ENCODE measurements at places on chromosomes 1 and 21.

- no peak for DNase-seq
Measured at GRCh38 chr1:147879911-147880310, 22.7 kb upstream of the GJA8 start.

GRCh38 chr1:108624069-108624468 lies 36.8 kb downstream of the HENMT1 start:
- peak; percentile 60 for DNase-seq

GRCh38 chr1:182309631-182310351 lies 81.8 kb downstream of the GLUL start:
- no peak for DNase-seq

GRCh38 chr1:19385221-19385620 lies 73.1 kb downstream of the SLC66A1 start:
- no peak for DNase-seq

DNA sequence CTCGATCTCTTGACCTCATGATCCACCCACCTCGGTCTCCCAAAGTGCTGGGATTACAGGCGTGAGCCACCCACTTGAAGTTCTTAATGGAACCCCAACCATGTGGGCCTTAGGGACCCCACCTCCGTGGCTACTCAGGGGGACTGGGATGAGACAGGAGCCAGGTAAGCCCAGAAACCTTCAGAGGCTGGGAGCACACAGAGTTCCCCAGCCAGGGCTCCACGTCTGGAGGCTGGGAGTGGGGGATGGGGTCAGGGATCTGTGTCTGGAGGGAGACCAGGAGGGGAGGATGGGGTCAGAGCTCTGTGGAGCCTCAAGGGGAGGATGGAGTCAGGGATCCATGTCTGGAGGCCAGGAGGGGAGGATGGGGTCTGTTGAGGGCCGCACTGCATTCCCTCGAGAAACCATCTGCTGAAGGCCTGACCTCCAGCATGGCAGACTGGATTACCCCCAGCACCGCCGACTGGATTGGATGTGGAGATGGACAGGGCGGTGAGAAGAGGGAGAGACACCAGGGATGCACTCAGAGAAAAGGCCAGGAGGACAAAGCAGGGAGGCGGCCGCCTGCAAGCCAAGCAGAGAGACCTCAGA lies 2.1 kb upstream of the FTCD start:
- DNase-seq = no peak

GRCh38 chr1:162564762-162565218 lies 3.3 kb downstream of the UAP1 start:
- no peak for DNase-seq

DNA sequence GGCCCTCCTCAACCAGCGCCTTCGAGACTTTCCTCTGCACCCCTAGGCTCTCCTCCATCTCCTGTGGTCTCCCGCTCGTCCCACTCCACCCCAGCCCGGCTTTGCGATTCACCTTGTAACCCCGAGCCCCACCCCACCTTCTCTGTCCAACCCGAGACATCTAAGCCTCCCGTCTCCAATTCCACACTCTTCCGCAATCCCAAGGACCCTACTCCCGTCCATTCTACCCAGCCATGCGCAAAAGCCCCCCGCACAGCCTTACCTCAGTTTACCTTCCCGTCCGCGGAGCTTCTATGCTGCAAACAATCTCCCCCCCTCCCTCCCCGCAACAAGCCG lies 174 bp downstream of the SH3BP5L start:
- DNase-seq = no peak

DNA sequence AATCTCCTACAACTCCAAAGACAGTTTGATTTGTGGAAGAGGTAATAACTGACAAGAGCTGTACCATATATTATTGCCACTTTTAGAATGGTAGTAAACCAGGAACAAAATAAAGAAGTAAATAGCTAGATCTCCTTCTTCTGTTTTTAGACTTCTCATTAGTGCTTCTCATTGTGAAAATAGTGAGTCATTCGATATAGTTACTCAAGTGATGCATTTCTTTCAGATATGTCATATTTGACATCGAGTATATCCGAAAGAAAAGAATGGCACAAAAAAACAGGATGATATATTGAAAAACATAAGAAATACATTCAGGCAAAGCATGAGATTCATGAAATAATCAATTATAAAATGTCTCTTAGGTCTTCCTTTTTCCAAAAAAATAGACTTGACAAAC lies 1346.1 kb downstream of the BRINP3 start:
- DNase-seq = no peak

DNA sequence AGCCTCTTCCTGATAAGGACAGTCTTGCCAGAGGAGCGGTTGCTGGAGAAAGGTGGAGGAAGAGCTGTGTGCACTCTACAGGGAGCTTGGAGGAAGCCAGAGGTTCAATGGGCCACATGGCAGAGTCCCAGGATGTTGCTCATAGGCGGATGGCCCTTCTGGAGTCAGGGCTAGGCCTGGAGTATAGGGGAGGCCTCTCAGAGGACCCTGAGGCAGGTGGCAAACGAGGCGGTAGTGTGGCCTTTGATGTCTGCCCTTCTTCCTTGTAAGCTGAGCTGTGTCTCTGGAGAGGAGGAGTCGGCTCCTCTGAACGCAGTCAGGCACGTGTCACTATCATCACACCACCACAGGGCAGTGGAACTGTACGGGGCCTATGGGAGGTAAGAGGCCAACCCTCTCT lies 8.6 kb downstream of the PKP1 start:
- no peak for DNase-seq

DNA sequence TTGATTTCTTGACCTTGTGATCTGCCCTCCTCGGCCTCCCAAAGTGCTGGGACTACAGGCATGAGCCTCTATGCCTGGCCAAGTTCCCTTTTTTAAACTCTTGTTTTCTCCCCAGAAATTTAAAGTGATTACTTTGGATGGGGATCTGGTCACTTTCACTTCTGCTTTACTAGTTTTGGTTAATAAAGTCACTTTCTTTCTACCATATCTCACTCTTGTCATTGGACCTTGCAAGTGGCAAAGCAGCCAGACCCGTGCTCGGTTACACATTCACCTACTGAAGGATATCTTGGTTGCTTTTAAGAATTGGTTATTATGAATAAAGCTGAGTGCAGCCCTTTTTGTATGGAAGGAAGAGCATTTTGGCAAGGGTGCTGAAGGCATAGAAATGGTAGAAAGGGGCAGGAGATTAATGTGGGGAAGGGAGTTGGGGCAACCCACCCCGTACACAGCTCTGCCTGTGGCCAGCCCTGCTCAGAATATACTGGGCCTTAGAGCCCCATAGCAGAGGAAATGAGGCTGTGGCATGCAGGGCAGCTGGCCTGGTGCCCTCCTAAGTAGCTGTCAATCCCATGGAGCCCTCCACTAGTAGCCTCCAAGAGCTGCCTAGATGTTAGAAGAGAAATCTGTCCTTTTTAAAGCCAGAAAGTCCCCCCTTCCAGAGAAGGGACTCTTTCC lies 40.7 kb downstream of the CD2 start:
- DNase-seq = no peak

DNA sequence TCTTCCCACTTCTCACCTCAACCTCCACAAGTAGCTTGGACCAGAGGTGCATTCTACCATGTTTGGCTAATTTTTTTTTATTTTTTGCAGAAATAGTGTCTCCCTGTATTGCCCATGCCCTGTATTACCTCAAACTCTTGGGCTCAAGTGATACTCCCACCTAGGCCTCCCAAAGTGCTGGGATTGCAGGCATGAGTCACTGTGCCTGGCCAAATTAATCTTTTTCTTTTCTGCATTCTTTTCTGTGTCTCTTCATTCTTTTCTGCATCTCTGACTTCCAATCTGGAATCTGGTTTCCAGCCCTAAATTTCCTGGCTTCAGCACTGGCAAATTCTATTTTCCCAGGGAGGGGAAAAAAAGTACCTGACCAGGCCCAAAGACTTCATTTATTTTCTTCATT lies 31.2 kb upstream of the TACSTD2 start:
- DNase-seq = no peak

GRCh38 chr1:116724765-116725375 lies 29.4 kb upstream of the CD2 start:
- DNase-seq = no peak

DNA sequence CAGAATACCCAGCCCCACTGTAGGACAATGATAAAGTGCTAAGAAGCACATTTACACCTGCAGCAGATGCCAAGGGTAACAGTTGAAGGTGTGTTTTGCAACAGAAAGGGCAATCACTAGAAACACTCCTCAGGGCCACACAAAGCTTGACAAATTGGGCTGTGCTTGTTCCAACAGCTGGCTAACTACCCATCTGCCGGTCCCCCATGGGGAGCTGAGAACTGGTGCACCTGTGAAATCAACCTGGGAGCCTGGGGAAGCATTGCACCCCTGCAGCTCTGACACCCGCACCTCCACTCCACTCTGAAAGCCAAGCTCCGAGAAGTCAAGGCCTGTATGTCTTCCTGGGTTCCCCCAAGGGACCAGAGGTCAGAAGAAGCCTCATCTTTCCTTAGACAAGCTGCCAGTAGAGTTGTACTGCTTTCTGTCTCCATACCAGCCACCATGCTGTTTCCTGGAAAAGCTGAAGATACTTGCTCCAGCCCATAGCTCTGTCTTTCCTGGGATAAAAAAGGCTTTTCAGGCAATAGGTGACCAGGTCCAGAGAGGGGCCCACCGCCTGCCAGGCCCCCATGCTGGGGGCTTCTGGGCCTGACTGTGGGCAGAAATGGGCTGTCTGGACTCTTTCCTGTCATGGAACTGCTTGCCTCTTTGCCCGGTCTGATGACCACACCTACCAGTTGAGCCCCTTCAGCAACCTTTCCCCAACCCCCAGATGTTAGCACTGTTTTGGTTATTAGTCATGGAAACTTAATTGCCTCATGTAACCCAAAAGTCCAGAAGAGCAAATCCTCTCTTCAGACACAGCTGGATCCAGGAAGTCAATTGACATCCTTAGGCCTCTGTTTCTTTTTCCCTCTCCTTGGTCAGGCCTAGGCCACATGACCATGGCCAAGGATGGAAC lies 93.6 kb downstream of the KIF14 start:
- DNase-seq = no peak

DNA sequence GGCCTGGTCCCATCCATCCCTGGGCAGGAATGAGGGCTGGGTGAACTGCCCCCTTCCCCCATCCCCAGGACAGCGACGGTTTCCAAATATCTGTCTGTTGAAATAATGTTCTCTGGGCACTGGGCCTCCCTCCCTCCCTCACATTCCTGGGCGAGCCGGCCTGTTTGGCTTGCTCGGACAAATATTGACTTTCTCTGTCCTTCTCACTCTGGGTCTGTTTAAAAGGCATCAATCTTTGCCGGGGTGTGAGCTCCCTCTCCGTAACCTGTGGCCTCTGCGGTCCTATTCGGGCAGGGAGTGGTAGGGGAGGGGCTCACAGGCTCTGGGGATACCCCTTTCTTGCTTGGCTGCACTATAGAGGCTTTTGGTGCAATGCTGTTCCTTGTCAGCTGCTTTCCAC lies 40.2 kb downstream of the FOXD2 start:
- DNase-seq = peak; percentile 51

- DNase-seq = no peak
Measured at GRCh38 chr1:39326836-39327235, 122.3 kb downstream of the MACF1 start.

GRCh38 chr1:7042322-7043190 lies 257.3 kb downstream of the CAMTA1 start:
- peak; percentile 44 for DNase-seq

GRCh38 chr1:33649759-33650158 lies 177.3 kb downstream of the ZSCAN20 start:
- DNase-seq = no peak

- no peak for DNase-seq
Measured at GRCh38 chr21:44296916-44297315, 2.9 kb upstream of the PFKL start.

DNA sequence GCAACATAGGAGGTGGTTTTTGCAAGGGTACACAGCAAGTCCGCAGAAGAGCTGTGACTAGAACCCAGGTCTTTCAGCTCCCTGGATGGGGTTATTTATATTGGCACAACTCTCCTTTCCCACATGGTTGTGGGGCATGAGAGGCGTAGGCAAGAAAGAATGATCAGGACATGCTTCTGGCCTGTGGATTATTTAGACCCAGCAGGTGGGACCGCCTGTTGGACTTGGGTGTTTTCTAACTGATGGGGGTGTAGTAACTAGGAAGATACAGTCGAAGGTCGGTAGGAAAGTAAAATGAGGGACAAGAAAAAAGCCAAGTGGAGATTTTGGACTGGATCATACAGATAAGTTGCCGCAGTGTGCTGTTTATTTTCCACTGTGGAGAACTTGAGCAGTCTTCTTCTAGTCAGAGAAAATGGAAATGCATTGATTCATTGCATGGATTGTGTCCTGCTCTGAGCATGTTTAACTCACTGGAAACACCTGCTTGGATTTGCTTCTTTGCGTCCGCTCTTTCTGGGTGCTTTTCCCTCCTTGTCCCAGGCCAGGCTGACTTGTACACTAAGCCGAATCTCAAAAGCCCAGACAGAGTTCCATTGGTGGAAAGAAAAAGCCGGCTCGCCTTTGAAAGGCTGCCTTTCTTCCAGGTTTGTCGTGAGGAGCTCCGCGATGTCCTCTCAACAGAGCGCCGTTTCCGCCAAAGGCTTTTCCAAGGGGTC lies 592 bp downstream of the CRCT1 start:
- DNase-seq = no peak

- peak; percentile 80 for DNase-seq
Measured at GRCh38 chr1:33367485-33368405, 46.8 kb upstream of the A3GALT2 start.

DNA sequence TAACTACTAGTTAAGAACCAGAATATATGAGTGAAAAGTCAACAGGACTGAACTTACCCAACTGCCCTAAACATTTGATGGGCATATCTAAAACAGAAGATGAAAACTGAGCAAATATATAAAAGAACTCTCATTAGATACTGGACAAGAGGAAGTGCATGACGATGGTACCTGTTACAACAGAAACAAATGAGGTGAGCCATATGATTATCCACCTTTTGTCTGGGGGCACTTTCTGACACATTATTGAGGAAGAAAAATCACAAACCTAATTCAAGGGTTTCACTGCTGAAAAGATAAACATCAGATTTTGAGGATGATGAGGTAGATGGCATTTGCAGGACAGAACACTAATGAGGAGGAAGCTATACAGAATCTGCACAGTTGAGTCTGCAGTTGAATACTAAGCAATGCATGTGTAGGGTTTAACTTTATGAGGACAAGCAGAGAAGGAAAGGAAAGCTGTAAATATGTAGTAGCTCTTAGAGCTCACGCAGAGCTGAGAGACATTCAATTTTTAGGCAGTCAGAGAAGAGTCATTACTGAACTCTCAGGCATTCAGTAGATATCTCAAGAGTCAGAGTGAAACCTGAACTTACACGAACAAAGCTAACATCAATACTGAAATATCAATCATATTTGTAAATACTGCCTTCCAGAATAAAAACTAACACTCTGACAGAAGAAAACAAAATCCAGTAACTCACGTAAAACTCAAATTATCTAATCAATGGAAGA lies 262.1 kb downstream of the AKT3 start:
- no peak for DNase-seq

GRCh38 chr21:26331205-26331980 lies 160.8 kb upstream of the APP start:
- DNase-seq = no peak

DNA sequence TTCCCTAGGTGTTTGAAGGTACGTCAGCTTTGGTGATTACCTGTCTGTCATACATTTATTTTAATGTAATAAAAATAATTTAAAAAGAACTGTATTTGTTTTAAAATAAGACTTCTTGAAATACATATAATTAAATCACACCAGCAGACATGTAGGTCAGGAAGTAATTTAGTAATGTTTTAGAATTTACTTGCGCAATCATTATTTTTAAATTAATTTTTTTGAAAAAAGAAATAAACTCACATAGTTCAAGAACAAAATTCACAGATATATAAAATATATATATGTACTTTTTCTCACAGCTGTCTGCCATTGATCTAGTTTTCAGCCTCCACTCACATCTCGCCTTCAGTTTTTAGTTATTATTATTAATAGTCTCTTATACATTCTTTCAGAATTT lies 875.9 kb downstream of the TTLL7 start:
- no peak for DNase-seq

Data from T47D (cell line).